ENCODE measurements at places on chromosomes 3 and 15.

GRCh38 chr3:129025691-129026435, 24.8 kb downstream of the EFCC1 start:
- no peak for DNase-seq

- no peak for DNase-seq
Measured at GRCh38 chr15:70629735-70630273, 133.6 kb downstream of the UACA start.

- peak; percentile 92 for DNase-seq
Measured at GRCh38 chr15:41281236-41281635, 50.2 kb downstream of the CHP1 start.

DNA sequence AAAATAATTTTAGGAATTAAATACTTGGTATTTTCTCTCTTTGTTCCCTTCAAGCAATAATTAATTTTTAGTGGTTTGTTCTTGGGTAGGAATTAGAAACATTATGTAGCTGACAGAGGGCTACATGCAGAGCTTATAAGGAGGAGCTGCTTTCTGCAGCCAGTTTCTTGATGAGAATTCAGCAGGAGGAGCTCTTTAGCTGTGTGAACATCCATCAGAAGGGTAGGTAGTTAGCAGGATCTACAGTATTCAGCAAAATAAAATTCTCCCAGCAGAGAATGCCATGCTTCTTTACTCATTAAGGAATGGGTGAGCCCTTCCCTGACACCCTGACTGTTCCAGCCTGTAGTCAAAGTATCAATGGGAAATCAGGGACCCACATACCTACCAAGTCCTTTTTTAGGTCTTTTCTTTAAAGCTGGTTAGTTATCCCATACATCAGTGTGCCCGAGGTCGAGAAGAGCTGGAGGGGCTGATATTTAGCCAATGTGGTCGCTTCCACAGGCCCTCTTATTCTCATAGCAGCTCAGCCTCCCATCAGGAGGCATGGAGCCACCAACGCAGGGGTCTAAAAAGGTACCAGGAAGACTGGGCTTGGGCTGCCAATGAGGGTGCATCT, 54.0 kb downstream of the KCNAB1 start:
- peak; percentile 66 for DNase-seq

DNA sequence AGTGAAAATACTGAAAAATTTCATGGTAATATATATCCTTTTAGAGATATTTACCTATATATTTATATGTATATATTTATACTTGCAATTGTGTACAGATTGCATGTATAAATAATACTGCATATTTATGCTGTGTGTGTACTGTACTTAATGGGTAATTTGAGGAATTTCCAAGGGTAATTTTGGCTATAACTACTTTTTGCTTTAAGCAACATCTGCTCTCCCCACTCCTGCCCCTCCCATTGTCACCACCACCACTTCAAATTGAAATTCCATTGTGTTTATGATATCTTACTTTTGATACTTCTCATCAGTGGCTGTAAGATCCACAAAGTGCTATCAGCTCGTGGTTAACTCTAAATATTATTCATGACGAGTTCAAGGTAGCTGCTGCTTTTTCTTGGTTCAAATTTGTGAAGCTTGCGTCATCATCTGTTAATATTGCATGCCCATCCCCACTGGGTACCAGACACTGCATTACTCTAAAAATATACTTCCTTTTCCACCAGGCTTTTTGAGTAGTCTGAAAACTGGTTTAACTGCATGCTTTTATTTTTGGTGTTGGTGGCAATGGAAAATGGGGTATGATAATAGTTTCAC, 91.7 kb upstream of the MITF start:
- DNase-seq = no peak

- DNase-seq = no peak
Measured at GRCh38 chr3:89698208-89698830, 590.9 kb downstream of the EPHA3 start.

- DNase-seq = no peak
Measured at GRCh38 chr15:77027697-77028450, 32.9 kb downstream of the PSTPIP1 start.

- no peak for DNase-seq
Measured at GRCh38 chr3:41365973-41366372, 166.7 kb downstream of the CTNNB1 start.

- DNase-seq = peak; percentile 25
Measured at GRCh38 chr15:65818927-65819562, 27.0 kb upstream of the DENND4A start.

DNA sequence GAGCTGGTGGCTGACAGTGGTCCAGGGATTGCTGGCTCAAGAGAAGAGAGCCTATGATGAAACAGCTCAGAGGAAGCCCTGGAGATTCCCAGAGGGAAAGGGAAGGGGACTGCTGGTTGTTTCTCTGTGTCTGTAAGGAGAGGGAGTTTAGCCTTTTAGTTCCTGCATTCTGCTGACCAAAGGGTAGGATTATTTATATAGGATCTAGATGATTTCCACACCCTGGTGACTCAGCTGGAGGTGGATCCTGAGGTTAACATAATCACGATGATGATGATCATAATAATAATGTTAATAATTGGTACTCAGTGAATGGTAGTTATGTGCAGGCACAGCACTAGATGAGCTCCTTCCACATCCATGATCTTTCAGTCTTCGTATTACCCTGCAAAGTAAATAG, 144.9 kb downstream of the EPHB1 start:
- DNase-seq = no peak

- DNase-seq = no peak
Measured at GRCh38 chr3:16844791-16845190, 40.0 kb upstream of the PLCL2 start.

DNA sequence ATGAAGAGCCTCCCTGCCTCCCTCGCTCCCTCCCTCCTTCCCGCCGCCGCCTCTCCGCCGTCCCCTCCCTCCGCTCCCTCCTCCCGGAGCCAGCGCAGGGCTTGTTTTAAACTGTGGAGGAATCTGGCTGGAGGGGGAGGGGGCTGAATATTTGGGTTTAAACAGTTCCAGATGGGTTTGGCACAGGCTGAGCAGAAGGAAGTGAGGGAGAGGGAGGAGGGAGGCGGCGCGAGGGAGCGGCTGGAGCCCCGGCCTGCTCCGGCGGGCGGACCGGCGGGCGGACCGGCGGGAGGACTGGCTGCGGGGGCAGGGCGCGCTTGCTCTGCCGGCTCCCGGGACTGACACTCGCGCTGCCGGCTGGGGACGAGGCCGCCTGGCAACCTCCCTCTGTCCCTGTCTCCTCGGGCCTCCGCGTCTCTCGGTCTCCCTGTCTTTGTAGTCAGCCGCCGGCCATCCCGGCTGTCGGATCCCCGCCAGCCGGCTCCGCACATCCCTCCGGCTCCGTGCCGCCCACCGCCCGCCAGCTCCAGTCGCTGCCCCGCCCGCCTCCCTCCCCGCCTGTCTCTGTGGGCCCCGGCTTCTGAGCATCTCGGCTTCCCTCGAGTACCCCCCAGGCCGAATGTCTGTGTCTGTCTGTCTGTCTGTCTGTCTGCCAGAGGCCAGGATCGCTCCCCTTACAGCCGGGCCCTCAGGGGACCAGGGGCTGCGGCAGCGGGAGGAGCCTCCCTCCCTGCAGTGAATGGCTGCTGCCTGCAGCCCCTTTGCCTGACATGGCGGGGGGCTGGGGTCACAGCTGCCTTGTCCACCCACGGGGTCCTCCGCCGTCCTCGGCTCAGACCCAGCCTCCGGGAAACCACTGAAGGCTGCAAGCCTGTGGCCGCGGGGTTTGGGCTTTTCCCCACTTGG, 7.6 kb downstream of the EPHB3 start:
- peak; percentile 97 for DNase-seq

GRCh38 chr15:45180648-45181436, 6.9 kb downstream of the SHF start:
- no peak for DNase-seq

GRCh38 chr3:43629257-43629656, 7.4 kb upstream of the ANO10 start:
- DNase-seq = peak; percentile 76

DNA sequence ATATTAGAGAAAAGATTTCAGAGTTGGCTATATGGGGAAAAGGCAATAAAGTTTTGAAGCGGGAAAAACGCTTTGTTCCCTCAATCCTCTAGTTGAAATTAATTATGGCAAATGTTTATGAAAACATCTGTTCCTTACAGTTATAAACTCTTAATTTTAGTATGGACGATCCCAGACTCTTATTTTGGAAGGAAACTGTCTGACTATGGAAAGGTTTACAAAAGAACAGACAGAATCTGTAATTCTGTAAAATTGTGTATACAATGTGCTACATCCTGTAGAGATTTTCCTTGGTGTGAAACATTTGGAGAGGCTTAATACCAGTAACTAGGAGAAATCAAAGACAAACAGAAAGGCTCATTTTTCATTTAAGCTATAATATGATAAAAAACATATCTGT, 311.8 kb downstream of the TBC1D5 start:
- no peak for DNase-seq

GRCh38 chr3:110697961-110698360, 373.7 kb upstream of the NECTIN3 start:
- DNase-seq = peak; percentile 53

- peak; percentile 52 for DNase-seq
Measured at GRCh38 chr3:12436514-12437220, 47.6 kb upstream of the TSEN2 start.

DNA sequence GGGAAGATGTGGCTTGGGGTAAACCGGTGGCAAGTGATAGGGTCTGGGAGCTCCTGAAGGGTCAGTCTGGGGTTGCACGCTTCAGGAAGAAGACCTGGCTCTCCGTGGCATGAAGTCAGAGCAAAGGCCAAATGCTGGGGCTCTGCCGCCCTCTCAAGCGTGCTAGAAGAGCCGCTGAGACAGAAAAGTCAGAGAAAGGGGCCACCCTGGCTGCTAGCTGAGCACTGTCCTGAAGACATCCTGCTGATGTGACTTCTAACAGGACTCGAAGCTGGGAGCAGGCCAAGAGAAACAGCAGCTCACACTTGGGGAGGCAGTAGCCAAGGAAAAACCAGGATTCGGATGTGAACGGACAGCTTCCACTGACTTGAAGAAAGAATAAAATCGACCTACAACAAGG, 270.4 kb downstream of the OCA2 start:
- DNase-seq = no peak

DNA sequence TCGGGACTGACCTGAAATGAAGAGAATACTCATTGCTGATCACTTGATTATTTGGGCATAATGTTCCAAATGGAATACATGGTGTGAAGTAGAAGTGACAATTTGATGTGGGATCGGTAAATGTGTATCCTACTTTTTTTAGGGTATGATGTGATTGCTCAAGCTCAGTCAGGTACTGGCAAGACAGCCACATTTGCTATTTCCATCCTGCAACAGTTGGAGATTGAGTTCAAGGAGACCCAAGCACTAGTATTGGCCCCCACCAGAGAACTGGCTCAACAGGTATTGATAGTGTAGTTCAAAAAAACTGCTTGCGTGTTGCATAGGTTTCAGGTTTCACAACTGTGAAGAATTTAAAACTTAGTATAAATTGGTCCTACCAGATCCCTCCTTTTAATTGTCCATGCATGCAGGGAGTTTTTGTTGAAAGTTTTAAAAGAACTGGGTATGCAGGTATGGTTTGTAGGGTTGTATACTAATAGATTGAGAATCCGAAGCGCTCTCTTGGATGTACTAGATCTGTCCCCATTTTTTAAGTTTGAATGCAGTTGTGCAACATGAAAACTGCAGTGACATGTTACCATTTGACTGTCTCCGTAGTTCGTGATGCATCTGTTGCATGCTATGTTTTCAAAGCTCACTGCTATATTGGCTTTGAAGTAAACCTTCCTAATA, 1.6 kb downstream of the EIF4A2 start:
- DNase-seq = no peak

- DNase-seq = no peak
Measured at GRCh38 chr3:129890125-129890524, 3.4 kb downstream of the TMCC1 start.

DNA sequence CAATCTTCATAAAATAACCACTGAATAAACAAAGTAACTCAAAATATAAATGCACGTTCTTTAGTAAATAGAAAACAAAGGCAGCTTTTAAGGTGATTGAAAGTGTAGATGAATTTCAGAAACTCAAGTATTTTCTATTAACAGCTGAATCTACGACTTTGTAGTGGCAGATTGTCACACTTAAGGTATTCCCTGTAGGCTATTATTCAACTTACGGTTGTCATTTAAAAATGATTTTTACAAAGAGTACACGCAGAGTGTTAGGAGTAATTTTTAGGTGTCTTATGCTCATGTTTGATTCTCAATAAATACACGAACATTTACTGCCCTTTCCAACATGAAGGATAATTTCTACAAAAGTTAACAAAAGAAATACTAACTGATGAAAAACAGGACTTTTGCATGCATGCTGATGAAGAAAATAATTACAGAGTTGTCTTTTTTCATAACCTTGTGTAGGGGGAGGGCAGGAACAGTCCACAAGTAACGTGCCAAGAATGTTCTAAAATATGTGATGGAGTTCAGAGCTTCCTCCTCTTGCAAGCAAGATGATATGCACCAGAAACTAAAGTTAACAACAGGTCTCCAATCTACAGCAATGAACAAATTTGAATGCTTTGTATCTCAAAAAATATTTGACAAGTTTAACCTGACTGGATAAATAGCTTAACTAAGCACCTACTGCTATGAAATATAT, 16.7 kb downstream of the DCBLD2 start:
- DNase-seq = peak; percentile 55

DNA sequence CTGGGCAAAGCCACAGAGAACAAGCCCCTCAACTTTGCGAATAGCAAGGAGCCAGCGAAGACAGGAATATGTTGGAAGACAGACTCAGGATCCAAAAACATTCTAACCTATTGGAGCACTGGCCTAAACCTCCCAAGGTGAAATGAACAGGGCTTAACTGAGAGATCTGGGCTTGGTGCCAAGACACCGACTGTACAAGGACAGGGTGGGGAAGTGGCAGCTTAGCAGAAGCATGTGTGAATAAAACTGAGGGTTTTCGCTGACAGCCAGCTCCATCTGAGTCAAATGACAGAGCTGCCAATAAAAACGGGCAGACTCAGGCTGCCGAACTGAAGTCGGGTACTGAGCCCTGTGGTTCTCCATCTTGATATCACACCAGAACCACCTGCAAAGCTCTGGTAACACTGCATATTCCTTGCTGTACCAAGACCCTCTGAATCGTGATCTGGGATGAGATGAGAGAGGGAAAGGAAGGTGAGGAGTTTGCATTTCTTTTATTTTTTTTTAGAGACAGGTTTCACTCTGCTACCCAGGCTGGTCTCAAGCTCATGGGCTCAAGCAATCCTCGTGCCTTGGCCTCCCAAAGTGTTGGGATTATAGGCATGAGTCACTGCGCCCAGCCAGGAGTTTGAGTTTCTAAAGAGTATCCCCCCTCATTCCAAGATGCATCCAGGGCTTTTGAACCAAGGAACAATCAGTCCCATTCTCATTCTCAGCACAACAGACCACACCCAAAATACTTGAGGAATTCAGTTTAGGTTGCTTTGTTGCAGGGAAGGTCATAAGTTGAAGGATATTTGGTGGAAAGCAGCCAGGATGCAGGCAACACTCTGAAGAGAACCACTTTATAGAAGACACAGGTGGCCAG, 6.0 kb upstream of the PLCB2 start:
- no peak for DNase-seq
